ENCODE measurements at places on chromosomes 1 and 21. TPM values are rescaled to one million over a fixed set of nuclear protein-coding genes. Genes with fewer than 3 reads are reported as not detected.

- no peak for DNase-seq
Measured at GRCh38 chr21:31977816-31978215, 105.0 kb downstream of the HUNK start.

DNA sequence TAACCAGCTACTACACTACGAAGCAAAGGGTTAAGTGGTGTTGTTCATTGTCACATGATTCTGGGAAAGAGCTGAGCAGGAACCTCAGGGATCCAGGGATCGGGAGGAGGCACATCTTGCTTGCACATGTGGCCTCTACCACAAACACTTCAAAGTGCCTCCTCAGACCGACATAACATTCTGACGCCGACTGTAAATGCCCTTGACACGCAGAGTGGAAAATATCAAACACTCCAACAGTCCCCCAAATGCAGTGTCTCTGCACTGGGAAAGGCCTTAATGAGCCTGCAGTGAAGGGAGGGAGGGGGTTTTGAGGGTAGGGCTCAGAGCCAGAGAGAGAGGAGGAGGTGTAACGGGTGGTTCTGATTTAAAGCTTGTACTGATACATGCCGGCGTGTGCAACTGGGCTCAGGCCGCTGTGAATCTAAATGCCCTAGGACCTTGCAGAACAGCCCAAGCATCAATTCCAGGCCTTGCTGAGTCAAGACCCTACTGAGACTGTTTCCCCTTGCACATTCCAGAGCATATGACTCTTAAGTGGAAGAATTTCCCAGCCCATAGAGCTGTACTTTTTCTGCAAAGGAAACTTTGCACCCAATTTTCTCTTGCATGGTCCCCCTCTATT, 163.7 kb downstream of the NTMT2 start:
- DNase-seq = no peak

The GCSAML gene
- not detected for total RNA-seq

The FCRL2 gene
- not detected for total RNA-seq

DNA sequence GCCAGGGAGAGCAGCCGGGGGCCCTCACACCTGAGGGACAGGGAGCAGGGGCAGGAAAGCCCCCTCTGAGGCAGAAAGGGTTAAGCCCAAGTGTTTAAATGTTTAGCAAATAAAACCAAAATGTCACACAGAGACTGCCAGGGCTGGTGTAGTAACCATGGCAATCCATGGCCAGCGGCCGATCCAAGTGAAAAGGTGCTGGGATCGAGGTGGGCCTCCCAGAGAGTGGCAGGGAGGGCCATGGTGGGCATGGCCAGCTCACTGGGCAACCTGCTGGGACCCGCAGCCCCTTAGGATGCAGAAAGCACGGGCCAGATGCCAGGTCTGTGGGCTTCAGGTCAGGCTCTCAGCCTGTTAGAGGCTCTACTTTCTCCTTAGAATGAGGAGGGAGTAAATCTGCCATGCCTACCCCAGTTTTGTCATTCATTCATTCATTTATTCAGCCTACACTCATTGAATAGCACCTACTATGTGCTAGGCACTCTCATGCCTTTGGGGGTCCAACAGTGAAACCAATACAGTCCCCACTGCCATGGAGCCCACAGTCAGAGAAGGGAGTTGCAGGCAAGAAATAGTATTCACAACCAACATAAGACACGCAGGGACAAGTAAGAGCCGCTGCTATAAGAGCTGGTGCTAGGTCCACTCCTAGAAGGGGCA, 56.1 kb downstream of the KCNN3 start:
- no peak for DNase-seq

DNA sequence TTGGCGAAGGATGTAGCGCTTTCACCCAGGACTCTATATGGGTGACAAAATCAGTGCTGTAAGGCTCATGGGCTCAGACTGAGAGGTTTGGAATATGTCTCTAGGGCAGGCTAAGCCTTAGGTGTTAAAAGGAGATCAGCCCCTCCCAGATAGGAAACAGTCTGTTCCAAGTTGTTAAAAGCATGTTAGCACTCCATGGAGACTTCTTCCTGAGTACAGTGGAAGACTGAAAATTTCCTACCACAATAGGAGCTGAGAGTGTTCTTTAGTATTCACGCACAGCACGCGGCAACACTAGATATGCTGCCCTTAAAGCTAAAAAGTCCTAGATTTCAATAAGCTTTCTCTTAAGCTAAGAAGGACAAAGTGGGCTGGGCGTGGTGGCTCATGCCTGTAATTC, 122.1 kb downstream of the TRABD2B start:
- DNase-seq = no peak

DNA sequence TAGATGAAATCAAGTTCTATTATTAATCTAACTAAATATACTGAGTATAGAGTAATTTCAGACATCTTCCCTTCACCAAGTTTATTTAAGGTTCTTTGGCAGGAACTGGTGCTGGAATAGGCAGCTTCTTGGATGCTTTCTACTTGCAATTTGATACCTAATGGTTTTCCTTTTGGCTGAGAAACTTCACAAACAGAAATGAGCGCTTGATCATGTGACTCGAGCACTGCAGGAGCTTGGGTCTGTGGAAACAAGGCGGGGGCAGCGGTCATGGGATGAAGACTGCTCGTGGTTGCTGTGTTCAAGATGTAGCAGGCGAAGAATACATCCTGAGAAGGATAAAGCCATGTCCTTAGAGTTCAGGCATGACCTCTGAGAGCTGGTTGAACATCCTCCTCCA, 136.8 kb downstream of the PTPRC start:
- DNase-seq = no peak

GRCh38 chr1:200247518-200247917, 162.3 kb downstream of the ZNF281 start:
- no peak for DNase-seq

The MTF1 gene
- total RNA-seq = 23.8 TPM

DNA sequence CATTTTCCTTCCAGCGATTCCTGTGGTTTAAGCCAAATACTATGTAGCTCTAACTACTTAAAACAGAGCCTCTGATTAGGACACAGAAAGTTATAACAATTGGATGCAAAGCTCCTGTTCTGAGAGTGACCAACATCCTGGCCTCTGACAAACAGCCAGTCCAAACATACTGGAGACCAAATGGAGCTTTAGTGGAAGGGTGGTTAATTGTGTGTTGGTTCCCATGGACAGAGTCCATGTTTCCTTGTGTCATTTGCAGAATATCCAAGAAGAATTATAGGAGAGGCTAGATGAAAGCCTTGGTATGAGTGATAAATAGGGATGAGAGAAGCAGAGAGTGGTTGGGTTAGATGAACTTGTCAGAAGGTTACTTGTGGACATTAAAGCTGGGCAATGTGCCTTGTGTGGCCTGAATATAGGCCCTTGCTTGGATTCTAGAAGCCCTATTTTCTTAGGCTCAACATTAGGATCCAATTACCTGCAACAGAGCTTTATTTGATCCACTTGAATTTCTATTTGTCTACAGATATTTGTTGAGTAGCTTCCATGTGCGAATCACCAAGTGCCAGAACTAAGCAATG, 180.5 kb upstream of the GORAB start:
- DNase-seq = no peak

GRCh38 chr1:208098773-208099172, 145.4 kb downstream of the PLXNA2 start:
- DNase-seq = no peak

The CD101 gene
- 0.60 TPM for total RNA-seq

The CYP4A22 gene
- total RNA-seq = not detected

DNA sequence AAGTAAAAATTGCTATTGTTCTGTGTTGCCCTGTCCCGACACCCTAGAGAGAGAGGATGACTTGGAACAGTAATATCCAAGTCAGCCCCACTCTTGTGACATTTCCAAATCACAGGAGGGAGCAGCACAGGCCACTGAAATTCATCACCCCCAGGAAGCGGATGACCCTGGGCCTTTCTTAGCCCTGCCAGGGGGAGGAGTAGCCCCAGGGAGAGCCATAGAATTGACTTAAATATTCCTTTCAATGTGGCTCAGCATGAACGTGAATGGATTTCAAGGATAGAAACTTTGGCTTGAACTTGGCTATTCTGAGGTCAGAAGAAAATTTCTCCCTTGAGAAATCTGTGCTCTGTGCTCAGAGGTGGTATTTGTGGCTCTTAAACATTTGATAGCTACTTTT, 80.6 kb downstream of the CENPF start:
- no peak for DNase-seq

The F13B gene
- total RNA-seq = not detected

- DNase-seq = peak; percentile 53
Measured at GRCh38 chr1:17239420-17239819, 9.5 kb upstream of the PADI3 start.

- no peak for DNase-seq
Measured at GRCh38 chr21:28705616-28706015, 287.1 kb downstream of the LTN1 start.

The IARS2 gene
- total RNA-seq = 86.6 TPM

DNA sequence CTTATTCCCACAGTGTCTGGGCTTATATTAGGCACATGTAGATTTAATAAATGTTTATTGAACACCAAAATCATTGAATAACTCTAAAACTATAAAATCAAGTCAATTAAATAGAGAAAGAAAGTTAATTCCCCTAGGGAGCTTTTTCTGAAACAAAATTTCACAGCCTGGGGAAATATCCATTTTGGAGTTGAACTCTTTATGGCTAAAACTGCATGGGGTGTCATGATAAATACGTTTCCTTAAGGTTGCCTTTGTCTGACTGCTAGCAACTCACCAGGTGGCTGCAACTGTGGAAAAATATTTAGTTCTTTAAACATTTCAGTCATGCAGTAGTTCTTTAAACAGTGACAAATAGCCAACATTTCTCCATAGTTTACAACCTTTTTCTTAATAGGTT, 496.1 kb downstream of the LRRIQ3 start:
- DNase-seq = no peak

The KRTAP6-3 gene
- total RNA-seq = not detected

- DNase-seq = peak; percentile 51
Measured at GRCh38 chr1:209835782-209836298, 8.1 kb downstream of the UTP25 start.

DNA sequence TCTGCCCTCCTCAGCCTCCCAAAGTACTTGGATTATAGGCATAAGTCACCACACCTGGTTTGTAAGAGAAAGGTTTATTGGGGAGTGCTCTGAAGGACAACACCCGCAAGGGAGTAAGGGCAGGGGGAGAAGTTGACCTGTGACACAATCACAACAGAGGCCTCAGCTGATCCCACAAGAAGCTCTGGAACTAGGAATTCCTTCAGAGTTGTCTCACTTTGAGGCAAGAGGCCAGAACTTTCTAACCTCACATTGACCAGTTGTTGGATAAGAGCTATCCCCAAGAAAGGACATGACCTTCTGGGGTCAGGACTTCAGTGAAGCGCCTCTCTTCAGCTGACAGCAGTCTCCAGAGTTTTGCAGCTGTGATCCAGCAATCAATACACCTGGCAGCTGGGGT, 27.4 kb upstream of the RC3H1 start:
- DNase-seq = no peak

The RHD gene
- total RNA-seq = not detected

- no peak for DNase-seq
Measured at GRCh38 chr1:62841587-62842169, 57.7 kb downstream of the ATG4C start.

GRCh38 chr1:178693366-178693765, 31.7 kb upstream of the RALGPS2 start:
- DNase-seq = no peak

- no peak for DNase-seq
Measured at GRCh38 chr1:161195171-161195570, 3.7 kb downstream of the ADAMTS4 start.

GRCh38 chr1:193411714-193412113, 225.3 kb upstream of the B3GALT2 start:
- DNase-seq = peak; percentile 15

DNA sequence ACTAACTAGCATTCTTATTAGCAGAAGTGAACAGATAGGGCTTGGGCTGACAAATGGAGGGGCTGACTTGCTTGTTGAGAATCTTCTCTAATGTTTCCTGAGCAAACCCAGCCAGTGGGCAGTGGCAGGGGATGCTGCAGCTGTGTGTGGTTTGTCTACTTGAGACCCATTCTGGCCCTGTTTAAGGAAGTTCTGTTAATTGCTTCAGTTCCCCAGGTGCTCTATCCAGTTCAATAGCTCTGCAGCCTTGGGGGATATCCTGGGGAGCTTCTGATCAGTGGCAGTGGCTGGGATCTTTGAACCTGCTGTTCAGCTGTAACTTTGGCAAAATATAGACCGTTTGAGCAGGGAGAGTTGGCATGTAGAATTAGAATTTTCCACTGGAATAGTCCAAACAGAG, 137.4 kb downstream of the ZNF326 start:
- DNase-seq = no peak

- peak; percentile 29 for DNase-seq
Measured at GRCh38 chr1:228275179-228275429, 67.3 kb downstream of the OBSCN start.

The ZMYM4 gene
- total RNA-seq = 27.8 TPM

GRCh38 chr1:5959087-5959486, 33.1 kb downstream of the NPHP4 start:
- DNase-seq = no peak

The LCE1D gene
- not detected for total RNA-seq

- DNase-seq = no peak
Measured at GRCh38 chr1:82371844-82372498, 571.2 kb downstream of the ADGRL2 start.

GRCh38 chr1:94383966-94384408, 34.2 kb upstream of the ABCD3 start:
- DNase-seq = peak; percentile 22

The VCAM1 gene
- not detected for total RNA-seq

DNA sequence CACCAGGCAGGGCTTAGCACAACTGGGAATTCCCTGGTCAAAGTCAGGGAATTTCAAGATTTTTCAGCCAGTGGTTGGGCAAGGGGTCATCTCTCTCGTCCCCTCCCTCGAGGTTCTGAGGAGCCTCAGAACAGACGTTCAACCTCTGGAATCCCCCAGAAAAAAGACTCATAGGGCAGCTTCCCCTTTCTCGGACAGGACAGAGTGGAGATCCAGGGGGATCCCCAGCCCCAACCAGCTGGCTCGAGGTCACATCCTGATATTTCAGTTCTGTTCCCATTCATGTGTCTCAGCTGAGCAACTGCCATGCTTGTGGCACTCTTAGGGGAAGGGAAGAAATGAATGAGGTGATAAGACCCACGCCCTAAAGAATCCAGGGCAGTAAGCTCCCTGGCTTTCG, 4.9 kb upstream of the LAD1 start:
- DNase-seq = no peak

- DNase-seq = no peak
Measured at GRCh38 chr1:166695115-166695514, 144.2 kb upstream of the POGK start.

The FAM151A gene
- total RNA-seq = not detected

GRCh38 chr1:198079432-198079951, 77.3 kb upstream of the NEK7 start:
- no peak for DNase-seq

GRCh38 chr1:47410068-47410455, 6.0 kb upstream of the FOXE3 start:
- no peak for DNase-seq

DNA sequence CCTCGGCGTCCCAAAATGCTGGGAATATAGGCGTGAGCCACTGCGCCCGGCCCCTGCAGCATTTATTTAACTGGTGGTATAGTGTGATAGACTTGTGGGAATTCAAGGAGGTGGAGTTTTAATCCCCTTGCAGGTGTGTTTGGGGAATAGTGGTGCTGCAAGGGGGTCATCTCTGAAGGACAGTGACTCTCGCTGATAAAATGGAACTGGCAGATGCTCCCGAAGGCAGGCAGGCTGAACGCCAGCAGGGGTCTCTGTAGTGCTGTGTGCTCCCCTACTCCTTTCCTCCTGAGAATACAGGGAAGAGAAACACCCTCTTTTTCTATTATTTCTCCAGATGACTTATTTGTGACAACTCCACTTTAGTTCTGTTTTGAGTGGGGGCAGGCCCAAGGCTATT, 4.0 kb downstream of the OSCP1 start:
- peak; percentile 61 for DNase-seq

GRCh38 chr1:9388335-9389180, 95.9 kb downstream of the SPSB1 start:
- no peak for DNase-seq

The VANGL2 gene
- total RNA-seq = 0.12 TPM
